ENCODE measurements at places on chromosomes 12 and 14.

GRCh38 chr14:52365071-52365470, 51.0 kb downstream of the PTGER2 start:
- no peak for DNase-seq

DNA sequence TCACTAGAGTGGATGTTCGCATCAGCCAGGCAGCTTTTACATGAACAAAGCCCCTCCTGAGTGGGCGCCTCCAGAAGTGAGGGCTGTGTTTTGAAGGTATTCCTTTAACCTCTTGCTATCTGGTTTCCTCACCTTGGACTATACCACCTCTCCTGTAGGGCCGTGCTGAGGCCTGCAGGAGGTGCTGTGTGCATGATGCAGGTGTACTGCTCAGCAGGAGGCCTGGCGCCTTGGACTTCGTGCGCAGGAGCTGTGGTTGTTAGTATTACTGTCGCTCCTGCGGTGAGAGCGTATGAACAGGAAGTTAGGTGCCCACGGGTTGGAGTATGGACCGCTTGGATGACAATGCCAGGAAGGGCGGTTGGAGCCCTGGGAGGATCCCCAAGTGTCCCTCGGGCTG, 130.7 kb downstream of the TSPAN9 start:
- DNase-seq: no peak

DNA sequence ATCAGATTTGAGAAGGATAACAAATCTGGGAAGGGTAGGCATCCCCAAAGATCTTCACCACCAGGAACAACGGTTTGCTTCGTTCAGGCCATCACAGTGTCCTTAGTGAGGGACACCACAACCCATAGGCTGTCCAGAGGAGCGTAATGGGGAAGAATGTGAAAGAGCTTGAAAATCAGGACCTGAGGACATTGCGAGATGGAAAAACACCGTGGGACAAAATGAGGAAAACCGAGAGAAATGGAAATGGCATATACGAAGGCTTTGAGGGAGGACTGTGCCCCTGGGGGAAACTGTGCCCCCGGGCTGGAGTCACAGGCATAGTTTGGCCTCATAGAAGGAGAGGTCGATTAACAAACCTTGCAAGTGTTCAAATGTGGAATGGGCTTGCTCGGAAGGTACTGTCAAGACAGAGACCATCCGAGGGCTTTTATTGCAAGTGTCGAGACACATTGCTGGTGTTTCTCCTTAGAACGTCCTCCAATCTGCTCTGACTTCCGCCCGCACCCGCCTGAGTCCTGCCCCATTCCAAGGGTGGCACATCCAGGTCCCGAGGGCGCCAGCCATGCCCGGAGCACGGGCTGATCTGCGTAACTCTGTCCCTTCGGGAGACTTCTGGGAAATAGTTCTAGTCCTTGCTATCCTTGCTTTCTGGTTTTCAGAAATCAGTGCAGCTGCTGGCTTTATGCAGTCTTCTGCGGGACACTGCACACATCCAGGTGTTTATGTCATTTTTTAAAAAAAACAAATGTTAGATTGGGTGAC, 885 bp upstream of the PALS1 start:
- DNase-seq: peak; percentile 42

GRCh38 chr14:106844608-106845285, 1318.4 kb downstream of the TMEM121 start:
- no peak for DNase-seq

DNA sequence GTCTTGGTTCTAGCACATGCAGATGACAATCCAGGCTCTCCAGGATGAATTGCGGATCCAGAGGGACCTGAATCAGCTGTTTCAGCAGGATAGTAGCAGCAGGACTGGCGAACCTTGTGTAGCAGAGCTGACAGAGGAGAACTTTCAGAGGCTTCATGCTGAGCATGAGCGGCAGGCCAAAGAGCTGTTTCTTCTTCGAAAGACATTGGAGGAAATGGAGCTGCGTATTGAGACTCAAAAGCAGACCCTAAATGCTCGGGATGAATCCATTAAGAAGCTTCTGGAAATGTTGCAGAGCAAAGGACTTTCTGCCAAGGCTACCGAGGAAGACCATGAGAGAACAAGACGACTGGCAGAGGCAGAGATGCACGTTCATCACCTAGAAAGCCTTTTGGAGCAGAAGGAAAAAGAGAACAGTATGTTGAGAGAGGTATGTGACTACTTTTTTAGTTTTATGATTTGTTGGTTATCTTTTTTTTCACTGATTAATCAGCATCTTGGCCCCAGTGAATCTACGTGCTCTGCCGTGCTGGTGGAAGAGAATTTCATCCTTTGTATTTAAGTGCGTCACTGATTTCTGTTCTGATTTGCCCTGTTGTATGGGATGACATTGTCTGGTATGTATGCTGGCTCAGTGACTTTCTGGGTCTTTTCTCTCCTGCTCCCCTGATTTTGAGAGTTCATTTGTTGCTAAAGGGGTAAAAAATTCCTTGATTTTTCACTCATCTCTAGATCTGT, 92.3 kb downstream of the ERC1 start:
- DNase-seq: no peak

- DNase-seq: no peak
Measured at GRCh38 chr12:13253966-13254760, 57.6 kb downstream of the EMP1 start.

DNA sequence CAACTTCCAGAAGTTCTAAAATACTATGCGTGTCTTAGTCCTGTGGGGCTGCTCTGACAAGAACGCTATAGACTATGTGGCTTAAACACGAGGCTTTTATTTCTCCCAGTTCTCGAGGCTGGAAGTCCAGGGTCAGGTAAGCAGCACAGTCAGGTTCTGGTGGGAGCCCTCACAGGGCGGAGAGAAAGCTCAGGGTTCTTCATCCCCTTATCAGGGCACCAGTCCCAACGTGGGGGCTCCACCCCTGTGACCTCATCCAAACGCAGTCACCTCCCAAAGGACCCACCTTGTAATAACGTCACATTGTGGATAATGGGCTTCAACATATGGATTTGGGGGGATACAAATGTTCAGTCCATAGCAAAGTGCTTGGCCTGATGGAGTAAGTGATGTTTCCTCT, 37.1 kb upstream of the TC2N start:
- no peak for DNase-seq

- DNase-seq: peak; percentile 57
Measured at GRCh38 chr12:108884116-108885012, 4.5 kb downstream of the DAO start.

DNA sequence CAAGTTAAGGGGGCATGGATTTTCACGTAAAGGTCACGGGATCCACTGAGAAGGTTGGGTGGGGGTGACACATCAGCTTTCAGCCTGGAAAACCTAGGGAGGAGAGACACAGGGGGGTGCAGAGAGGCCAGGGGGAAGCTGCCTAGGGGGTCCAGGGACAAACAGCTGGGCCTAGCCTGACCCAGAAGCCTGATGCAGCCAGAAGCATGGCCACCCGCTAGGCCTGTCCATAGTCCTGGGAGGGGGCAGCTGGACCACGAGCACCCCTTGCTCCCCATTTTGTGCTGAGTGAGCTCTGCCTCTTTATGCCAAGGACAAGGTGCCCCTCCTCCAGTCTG, 322.7 kb upstream of the RTL1 start:
- DNase-seq: no peak

- no peak for DNase-seq
Measured at GRCh38 chr14:95026851-95027463, 130.4 kb downstream of the DICER1 start.

Data from liver (tissue), 10 donors.